Activated naive CD4-positive, alpha-beta T cell treated with anti-CD3 and anti-CD28 coated beads for 36 hours (primary cell): ENCODE measurements at places on chromosomes 3 and 15.

DNA sequence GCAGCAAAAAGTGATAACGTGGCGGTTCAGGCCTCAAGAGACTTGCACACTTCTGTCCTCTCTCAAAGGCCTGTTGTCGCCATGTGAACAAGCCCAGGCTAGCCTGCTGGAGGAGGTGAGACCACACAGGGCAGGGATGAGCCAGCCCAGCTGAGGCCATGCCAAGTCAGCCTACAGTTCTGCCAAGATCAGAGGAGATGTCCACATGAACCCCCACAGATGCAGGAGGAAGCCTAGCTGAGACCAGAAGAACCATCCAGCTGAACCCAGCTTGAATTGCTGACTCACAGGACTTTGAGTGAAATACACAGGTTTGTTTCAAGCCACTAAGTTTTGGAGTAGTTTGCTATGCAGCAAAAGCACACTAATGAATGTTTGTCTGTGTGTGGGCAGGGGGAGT, 50.3 kb upstream of the SEC13 start:
- no peaks in the 10 kb centered on the region for H3K36me3 ChIP-seq
- H3K4me3 ChIP-seq = no peak overlapping the region
- peaks cover 8% of the 10 kb centered on the region for H3K27me3 ChIP-seq
- no peak for DNase-seq

- H3K4me3 ChIP-seq = no peak overlapping the region
- no peaks in the 10 kb centered on the region for H3K4me1 ChIP-seq
- no peaks in the 10 kb centered on the region for H3K27me3 ChIP-seq
- H3K27ac ChIP-seq = no peak overlapping the region
- no peak for DNase-seq
- no peaks in the 10 kb centered on the region for H3K36me3 ChIP-seq
Observed at GRCh38 chr15:66822114-66822513, 120.1 kb downstream of the SMAD6 start.

DNA sequence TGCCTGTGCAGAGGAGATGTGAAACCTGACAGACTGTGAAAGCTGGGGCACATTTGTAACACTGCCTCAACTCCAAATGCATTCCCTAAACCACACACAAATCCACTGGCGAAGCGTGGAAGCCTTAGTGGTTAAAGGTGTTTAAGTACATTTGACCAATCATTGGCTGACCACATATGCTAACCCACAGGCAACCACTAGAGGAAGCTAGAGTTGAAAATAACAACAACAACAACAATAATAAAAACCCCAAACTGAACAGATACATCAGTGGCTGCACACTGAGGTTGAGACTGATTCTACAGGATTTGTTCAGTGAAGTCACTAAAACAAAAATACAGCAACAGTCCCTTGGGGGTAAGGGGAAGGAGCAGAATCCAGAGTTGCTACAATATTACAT, 129.7 kb downstream of the TJP1 start:
- DNase-seq = no peak
- peaks cover 14% of the 10 kb centered on the region for H3K27me3 ChIP-seq
- no peak overlapping the region for H3K27ac ChIP-seq
- no peaks in the 10 kb centered on the region for H3K36me3 ChIP-seq
- no peaks in the 10 kb centered on the region for H3K4me1 ChIP-seq
- H3K4me3 ChIP-seq = no peak overlapping the region

- H3K4me1 ChIP-seq = peaks cover 8% of the 10 kb centered on the region
- DNase-seq = no peak
- peaks cover 4% of the 10 kb centered on the region for H3K36me3 ChIP-seq
- no peak overlapping the region for H3K4me3 ChIP-seq
- no peaks in the 10 kb centered on the region for H3K27me3 ChIP-seq
Observed at GRCh38 chr3:114884213-114884923, 262.7 kb downstream of the ZBTB20 start.

GRCh38 chr15:94253742-94254141, 22.4 kb downstream of the MCTP2 start:
- no peak overlapping the region for H3K4me3 ChIP-seq
- no peaks in the 10 kb centered on the region for H3K27me3 ChIP-seq
- H3K27ac ChIP-seq = no peak overlapping the region
- peaks cover 10% of the 10 kb centered on the region for H3K36me3 ChIP-seq
- peaks cover 28% of the 10 kb centered on the region for H3K4me1 ChIP-seq
- no peak for DNase-seq

DNA sequence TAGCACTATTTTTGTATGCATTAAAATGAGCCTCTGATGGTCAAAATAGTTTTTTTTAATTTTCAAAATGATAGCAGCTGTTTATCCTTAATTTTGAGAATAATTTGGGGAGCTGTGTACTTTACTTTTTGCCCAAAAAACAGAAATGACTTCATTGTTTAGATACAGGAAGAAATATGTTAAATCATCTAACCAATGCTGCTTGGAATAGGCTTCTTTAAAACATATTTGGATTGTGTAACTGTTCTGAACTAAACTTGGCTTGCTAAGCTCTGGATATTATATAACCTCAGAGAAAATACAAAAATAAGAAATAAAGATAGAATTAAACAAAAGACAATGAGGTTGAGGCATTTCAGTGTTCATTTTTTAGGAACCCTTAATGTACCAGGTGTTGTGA, 119.3 kb downstream of the SERPINI1 start:
- no peaks in the 10 kb centered on the region for H3K27me3 ChIP-seq
- no peak for DNase-seq
- no peaks in the 10 kb centered on the region for H3K4me1 ChIP-seq
- no peak overlapping the region for H3K4me3 ChIP-seq

- H3K27ac ChIP-seq = no peak overlapping the region
- H3K36me3 ChIP-seq = no peaks in the 10 kb centered on the region
- no peak overlapping the region for H3K4me3 ChIP-seq
- no peaks in the 10 kb centered on the region for H3K4me1 ChIP-seq
Observed at GRCh38 chr15:72982714-72983113, 69.5 kb upstream of the NEO1 start.

GRCh38 chr3:39094851-39095677, 12.4 kb downstream of the GORASP1 start:
- H3K27ac ChIP-seq = no peak overlapping the region
- H3K36me3 ChIP-seq = peaks cover 12% of the 10 kb centered on the region
- no peaks in the 10 kb centered on the region for H3K27me3 ChIP-seq
- no peaks in the 10 kb centered on the region for H3K4me1 ChIP-seq

GRCh38 chr3:53328746-53329145, 18.6 kb downstream of the DCP1A start:
- peaks cover 5% of the 10 kb centered on the region for H3K36me3 ChIP-seq
- H3K27me3 ChIP-seq = no peaks in the 10 kb centered on the region
- H3K4me1 ChIP-seq = peaks cover 37% of the 10 kb centered on the region
- no peak overlapping the region for H3K4me3 ChIP-seq
- DNase-seq = no peak
- H3K27ac ChIP-seq = no peak overlapping the region

DNA sequence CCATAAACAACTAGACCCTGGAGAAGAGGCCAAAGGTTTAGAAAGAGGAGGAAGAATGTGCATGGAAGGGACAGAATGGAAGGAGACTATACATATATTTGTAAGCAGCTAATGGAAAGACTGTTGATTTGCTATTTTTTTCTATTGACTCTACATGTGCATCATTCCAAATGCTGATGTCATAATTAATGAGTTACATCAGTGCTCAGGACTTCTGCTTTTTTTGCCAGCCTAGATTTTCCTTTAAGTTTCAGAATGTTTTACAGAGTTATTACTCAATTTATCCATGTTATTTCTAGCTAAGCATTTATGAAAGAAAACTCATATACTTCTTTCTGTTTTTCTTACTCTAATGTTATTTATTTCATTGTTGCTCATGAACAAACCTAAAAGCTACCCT, 62.6 kb upstream of the VGLL3 start:
- DNase-seq = no peak
- no peaks in the 10 kb centered on the region for H3K4me1 ChIP-seq
- no peak overlapping the region for H3K4me3 ChIP-seq
- peaks cover 2% of the 10 kb centered on the region for H3K27me3 ChIP-seq
- H3K27ac ChIP-seq = no peak overlapping the region
- H3K36me3 ChIP-seq = no peaks in the 10 kb centered on the region

GRCh38 chr15:55993804-55994560, 570 bp upstream of the NEDD4 start:
- peaks cover 30% of the 10 kb centered on the region for H3K4me1 ChIP-seq
- DNase-seq = no peak
- peaks cover 5% of the 10 kb centered on the region for H3K36me3 ChIP-seq
- peak overlapping the region; percentile 51 for H3K27ac ChIP-seq
- peaks cover 11% of the 10 kb centered on the region for H3K27me3 ChIP-seq

DNA sequence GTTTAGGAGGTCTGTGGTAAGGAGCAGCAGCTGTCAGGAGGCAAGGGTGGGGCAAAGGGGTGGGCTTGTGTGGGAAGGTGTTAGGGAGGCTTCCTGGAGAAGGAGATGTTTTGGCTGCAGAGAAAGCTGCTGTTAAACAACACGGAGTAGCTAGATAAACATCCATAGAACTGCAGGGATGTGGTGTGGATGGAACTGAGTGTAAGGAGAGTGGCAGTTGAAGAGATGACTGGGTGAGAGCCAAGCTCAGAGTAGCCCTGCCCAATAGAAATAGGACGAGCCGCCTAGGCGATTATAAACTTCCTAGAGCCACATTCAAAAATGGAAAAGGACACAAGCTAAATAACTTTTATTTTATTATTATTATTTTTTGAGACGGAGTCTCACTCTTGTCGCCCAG, 19.9 kb downstream of the RPLP1 start:
- no peaks in the 10 kb centered on the region for H3K27me3 ChIP-seq

- no peak for DNase-seq
- no peak overlapping the region for H3K4me3 ChIP-seq
- peaks cover 2% of the 10 kb centered on the region for H3K27me3 ChIP-seq
Observed at GRCh38 chr3:44885618-44886017, 11.2 kb downstream of the TGM4 start.

GRCh38 chr3:14687360-14687759, 12.4 kb downstream of the C3orf20 start:
- H3K4me3 ChIP-seq = no peak overlapping the region
- no peaks in the 10 kb centered on the region for H3K27me3 ChIP-seq
- no peaks in the 10 kb centered on the region for H3K4me1 ChIP-seq
- H3K36me3 ChIP-seq = peaks cover 2% of the 10 kb centered on the region

GRCh38 chr3:189899186-189899585, 221.5 kb downstream of the P3H2 start:
- peaks cover 4% of the 10 kb centered on the region for H3K27me3 ChIP-seq
- no peaks in the 10 kb centered on the region for H3K36me3 ChIP-seq
- H3K27ac ChIP-seq = no peak overlapping the region

DNA sequence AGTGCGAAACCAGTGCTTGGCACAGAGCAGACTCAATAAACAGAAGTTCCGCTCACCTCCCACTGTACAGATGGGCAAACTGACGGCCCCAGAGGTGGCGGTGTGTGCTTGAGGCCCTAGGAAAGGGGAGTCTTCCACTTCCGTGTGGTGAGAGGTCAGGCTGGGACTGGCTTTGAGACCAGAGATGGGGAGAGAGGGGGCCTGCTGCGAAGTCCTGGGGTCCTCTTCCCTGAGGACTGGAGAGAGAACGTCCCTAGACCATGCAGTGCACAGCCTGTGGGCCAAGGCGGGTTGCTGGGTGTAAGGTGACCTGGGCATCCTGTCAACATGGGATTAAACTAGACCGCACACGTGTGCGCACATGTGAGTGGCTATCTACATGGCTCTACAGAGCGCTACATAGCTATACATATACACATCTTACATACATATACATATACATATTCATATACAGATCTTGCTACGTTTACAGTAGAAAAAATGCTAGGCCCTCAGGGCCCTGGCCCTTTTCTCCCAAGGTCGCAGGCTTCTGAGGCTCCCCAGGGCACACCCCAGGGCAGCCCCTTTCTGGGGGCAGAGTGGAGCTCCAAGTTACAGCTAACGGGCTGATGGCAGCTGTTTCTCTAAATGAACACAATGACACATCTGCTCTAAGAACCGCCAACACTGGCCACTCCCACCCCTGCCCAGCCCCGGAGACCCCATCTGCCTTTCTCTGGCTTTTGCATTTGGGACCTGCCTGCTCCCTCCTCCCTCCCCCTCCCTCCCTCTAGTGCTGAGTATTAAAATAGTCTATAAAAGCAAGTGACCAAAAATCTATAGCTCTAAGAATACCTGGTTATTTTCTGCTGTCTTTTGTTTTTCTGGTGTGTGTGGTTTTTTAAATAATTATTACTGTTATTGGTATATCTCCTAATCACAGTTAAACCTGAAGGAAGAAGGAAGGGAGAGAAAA, 47.0 kb downstream of the HCN4 start:
- H3K4me1 ChIP-seq = peaks cover 2% of the 10 kb centered on the region
- H3K27me3 ChIP-seq = peaks cover 10% of the 10 kb centered on the region
- DNase-seq = no peak

GRCh38 chr3:153142961-153143360, 19.1 kb upstream of the RAP2B start:
- no peaks in the 10 kb centered on the region for H3K27me3 ChIP-seq
- DNase-seq = no peak
- no peak overlapping the region for H3K27ac ChIP-seq
- H3K4me1 ChIP-seq = peaks cover 27% of the 10 kb centered on the region
- H3K4me3 ChIP-seq = no peak overlapping the region
- no peaks in the 10 kb centered on the region for H3K36me3 ChIP-seq

- no peaks in the 10 kb centered on the region for H3K27me3 ChIP-seq
- peaks cover 59% of the 10 kb centered on the region for H3K4me1 ChIP-seq
- H3K27ac ChIP-seq = peak overlapping the region; percentile 84
- peaks cover 35% of the 10 kb centered on the region for H3K36me3 ChIP-seq
Observed at GRCh38 chr15:44545913-44546802, 9.2 kb downstream of the EIF3J start.

GRCh38 chr15:98955331-98955730, 52.3 kb downstream of the PGPEP1L start:
- H3K27ac ChIP-seq = no peak overlapping the region
- H3K4me1 ChIP-seq = peaks cover 18% of the 10 kb centered on the region
- no peak overlapping the region for H3K4me3 ChIP-seq
- DNase-seq = no peak
- no peaks in the 10 kb centered on the region for H3K27me3 ChIP-seq
- H3K36me3 ChIP-seq = peaks cover 49% of the 10 kb centered on the region

DNA sequence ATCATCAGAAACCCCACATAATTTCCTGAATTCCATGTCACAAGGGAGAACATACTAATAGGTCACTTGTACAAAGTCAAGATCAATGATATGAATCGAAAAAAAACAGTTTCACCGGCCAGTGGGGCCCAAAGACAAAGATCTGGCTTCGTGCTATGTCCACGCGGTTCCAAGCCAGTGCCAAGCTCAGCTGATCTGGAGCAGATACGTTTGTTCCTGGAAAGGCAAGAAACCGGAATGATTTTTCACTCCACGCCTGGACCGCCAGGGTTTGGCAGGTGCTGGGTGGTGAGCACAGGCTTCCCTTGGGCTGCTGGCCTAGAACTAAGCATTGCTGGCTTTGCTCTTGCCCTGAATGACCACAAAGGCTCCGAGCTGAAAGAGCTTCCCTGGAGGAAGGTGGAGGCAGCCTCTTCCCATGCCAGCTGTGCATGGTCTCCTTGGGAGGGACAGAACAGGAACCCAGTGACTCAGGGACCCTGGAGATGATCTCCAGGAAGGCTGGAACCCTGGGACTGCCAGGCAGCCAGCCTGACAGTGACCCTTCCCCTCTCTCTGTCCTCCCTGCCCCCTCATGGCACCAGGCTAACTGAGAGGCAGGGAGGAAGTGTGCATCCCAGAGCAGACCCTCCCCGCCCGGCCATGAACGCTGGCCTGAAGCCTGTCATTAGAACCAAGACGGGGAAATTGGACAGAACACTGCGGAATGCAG, 40.9 kb downstream of the TRPM1 start:
- H3K36me3 ChIP-seq = no peaks in the 10 kb centered on the region
- H3K4me3 ChIP-seq = no peak overlapping the region
- no peaks in the 10 kb centered on the region for H3K4me1 ChIP-seq
